IPS-NIHi11 (cell line): ENCODE measurements at places on chromosomes 2 and 18.

- no peak for DNase-seq
Observed at GRCh38 chr18:61549889-61550288, 216.7 kb downstream of the CDH20 start.

GRCh38 chr2:225821351-225821750 is 421.8 kb downstream of the NYAP2 start:
- DNase-seq: no peak

- peak; percentile 68 for DNase-seq
Observed at GRCh38 chr2:219484343-219485200, 14.1 kb upstream of the GMPPA start.

DNA sequence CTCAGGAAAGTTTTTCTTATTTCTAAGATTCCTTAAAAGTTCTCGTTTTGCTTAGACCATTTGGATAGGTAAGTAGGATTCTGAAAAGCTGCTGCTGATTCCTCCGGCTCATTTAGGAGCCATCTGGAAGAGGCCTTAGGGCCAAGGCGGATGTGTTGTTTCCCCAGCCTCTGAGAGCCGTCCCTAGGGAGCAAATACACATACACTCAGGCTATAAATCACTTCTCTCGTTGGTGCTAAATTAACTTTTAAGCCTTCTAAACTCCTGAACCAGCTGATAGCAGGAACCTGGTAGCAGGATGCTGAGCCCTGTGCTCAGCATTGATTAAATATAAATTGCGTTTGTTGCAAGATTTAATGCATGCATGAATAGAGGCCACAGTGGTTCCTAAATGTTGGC is 109.8 kb downstream of the ADCYAP1 start:
- DNase-seq: no peak

DNA sequence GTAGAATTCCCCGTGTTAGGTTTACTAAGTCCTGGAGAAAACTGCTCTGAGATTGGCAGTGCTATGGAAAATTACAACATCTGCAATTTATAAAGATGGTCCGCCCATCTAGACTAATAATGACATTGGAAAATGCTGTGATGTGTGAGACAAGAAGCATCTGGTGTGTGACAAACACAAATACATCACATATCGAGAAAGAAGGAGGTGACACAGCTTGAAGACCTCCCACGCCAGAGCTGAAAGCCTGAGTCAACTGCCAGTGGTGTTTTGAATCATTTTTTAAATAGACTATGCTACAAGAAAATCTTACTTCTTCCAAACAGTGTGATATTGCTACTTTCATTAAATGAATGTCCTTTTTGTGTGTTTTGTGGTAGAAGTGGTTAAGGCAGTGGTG is 8.6 kb upstream of the ANO7 start:
- DNase-seq: no peak

DNA sequence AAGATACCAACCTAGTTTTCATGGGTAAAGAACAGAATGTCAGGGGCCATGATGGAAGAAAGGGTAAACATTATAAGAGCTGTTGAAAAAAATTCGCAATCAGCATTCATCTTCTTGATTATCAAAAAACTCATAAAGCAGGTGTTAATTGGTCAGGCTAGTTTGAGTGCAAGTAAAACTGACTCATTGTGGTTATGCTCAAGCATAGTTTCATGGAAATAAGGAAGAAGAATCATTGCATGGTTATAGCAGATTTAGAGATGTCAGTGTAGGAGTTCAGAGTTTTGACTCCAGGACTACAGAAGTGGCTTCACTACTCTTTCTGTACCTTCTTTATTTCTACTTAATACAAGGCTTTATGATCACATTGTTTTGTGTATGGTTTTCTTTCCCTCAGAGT is 26.9 kb upstream of the CDH19 start:
- DNase-seq: no peak
